ENCODE measurements at places on chromosomes 2 and 18.
A peak's percentile ranks its signal among the peaks of the same experiment; 100 is the strongest.

DNA sequence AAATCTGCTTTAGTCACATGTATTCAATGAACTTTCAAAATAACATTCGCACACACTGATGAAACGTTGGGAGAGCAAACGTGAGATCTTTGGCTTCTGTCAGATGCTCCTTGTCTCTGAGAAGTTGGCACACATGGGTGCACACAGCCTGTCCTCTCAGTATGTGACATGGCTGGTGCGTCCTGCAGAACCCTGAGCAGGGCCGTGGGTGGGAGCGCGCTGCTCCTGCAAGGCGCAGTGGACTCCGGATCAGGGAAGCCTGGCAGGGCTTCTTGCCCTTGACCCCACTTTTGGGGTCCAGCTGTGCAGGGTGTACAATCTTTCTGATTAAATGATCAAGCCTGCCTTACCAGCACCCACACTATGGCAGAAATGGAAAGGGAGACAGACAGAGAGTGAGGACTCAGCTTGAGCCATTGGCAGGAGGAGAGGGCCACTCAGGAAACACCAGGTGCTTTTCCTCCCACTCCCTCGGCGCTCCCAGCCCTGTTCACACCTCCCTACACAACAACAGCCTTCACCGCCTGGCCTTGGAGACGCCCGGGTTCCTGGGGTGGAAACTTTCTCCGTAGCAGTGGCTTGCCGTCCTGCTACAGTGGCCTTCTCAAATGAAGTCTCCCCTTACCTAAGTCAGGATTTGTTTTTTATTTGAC lies 108.4 kb upstream of the SNTG2 start:
- no peak overlapping the region for H3K4me3 ChIP-seq
- DNase-seq: no peak
- peaks cover 45% of the 10 kb centered on the region for H3K27me3 ChIP-seq

DNA sequence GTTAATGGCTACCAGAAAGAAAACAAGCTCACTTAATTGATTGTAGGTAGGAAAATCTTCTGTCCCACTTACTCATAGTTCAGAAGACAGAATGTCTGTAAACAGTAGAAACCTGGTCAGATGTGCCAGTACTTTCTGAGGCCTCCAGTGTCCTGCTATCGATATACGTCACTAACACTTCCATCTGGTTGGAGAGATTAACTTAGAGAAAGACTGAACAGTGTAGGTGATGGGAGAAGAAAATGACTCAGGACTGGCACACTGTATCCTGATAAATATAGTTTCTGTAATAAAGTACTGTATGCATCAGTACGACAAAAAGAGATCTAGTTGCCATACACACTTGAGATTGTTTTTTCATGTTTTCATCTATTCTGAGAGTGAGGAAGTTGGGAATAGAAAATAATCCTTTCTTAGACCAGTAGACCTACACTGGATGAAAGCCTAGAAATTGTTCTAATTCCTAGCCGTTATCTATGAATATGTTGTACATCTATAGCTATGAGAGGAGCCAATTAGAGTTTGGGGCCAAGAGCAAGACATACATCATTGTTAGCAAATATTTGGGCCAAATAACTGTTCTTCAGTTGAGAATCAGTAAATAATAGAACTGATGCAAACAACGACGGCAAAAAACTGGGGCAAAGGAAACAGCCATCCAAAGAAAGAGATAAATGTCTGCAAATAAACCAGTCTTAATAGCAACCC lies 105.9 kb downstream of the NAT8 start:
- no peaks in the 10 kb centered on the region for H3K4me1 ChIP-seq
- no peak for DNase-seq
- no peaks in the 10 kb centered on the region for H3K27me3 ChIP-seq
- no peaks in the 10 kb centered on the region for H3K36me3 ChIP-seq
- no peak overlapping the region for H3K4me3 ChIP-seq
- no peak overlapping the region for H3K27ac ChIP-seq

- peaks cover 60% of the 10 kb centered on the region for H3K27me3 ChIP-seq
Measured at GRCh38 chr2:136443661-136444060, 321.7 kb upstream of the THSD7B start.

DNA sequence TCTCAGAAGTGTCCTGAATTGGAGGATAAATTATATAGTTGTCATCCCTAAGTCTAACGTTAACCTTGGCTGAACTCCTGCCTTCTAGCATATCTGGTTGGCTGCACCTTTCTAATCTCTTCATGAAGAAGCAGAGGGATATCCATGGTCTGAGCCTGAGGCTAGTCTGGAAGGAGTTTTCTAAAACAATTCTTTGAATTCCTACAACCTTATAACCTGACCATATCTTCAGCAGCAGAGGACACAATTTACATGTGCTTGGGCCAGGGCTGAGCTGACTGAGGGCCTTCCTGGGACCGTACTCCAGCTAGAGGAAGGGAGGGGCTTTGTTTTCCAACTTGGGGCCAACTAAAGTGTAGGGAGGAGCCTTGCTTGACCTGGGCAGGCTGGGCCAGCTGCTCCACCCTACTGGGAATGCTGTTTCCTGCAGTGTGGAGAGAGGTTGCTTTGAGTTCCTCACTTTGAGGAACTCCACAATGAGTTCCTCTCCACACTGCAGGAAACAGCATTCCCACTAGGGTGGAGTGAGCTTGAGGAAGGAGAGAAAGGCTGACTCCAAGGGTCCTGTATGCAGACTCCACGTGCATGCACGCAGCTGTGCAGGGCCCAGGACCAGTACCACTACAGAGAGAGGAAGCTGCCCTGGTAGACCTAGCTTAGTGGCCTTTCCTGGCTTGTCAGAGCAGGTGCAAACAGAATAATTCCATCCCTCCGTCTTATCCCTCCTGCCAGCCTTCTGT lies 19.6 kb downstream of the CEP68 start:
- no peak for DNase-seq
- H3K27ac ChIP-seq: no peak overlapping the region
- no peaks in the 10 kb centered on the region for H3K27me3 ChIP-seq
- no peaks in the 10 kb centered on the region for H3K36me3 ChIP-seq
- peaks cover 4% of the 10 kb centered on the region for H3K4me1 ChIP-seq
- no peak overlapping the region for H3K4me3 ChIP-seq

DNA sequence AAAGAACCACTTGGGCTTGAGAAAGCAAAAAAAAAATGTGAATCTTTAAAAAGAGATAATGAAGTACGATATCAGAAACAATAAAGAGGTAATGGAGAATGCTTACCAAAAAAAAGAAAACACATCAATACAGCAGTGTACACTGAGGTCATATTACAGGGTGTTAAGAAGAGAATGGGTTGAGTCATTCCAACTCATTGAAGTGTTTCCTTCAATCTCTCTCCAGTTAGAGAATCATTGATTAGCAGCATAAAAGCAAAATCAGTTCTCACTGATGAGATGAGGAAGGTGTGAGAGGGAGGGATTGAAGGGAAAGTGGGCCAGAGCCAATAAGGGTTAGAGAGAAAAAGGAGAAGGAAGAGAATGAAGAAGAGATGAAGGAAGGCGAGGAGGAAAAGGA lies 43.9 kb upstream of the SGPP2 start:
- H3K27ac ChIP-seq: no peak overlapping the region
- DNase-seq: no peak
- no peaks in the 10 kb centered on the region for H3K36me3 ChIP-seq
- no peak overlapping the region for H3K4me3 ChIP-seq
- H3K4me1 ChIP-seq: no peaks in the 10 kb centered on the region
- peaks cover 4% of the 10 kb centered on the region for H3K27me3 ChIP-seq

- DNase-seq: no peak
- H3K27me3 ChIP-seq: peaks cover 41% of the 10 kb centered on the region
- H3K4me3 ChIP-seq: no peak overlapping the region
- peaks cover 2% of the 10 kb centered on the region for H3K36me3 ChIP-seq
Measured at GRCh38 chr18:49621717-49622351, 60.0 kb downstream of the LIPG start.

DNA sequence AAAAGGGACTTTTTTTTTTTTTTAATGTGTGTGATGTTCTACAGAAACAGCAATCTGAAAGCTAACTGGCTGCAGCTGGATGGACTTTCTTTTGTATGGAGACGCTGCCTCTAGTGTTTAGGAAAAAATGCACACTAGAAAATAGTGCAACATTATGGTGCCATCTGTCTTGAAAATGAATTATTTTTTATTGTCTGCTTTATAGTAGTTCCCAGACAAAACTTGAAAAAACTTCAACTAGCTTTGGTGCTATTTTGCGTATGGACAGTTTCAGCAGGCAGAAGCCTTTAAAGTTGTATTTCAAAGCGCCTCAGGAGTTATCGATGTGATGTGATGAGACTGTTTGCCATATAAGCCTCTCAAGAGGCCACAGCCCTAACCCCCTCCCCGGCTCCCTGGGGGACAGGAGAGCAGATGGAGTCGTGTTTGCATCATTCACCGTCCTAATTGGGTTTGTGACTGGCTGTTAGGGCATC lies 86.9 kb downstream of the LTBP1 start:
- no peak overlapping the region for H3K4me3 ChIP-seq
- no peaks in the 10 kb centered on the region for H3K4me1 ChIP-seq
- H3K27me3 ChIP-seq: peaks cover 19% of the 10 kb centered on the region
- H3K27ac ChIP-seq: no peak overlapping the region

GRCh38 chr18:41767960-41768359 lies 187.1 kb upstream of the PIK3C3 start:
- no peak overlapping the region for H3K4me3 ChIP-seq
- no peaks in the 10 kb centered on the region for H3K27me3 ChIP-seq
- H3K27ac ChIP-seq: no peak overlapping the region
- H3K36me3 ChIP-seq: no peaks in the 10 kb centered on the region

GRCh38 chr18:76948345-76948744 lies 126.0 kb downstream of the ZNF236 start:
- H3K27ac ChIP-seq: peak overlapping the region; percentile 29
- H3K4me3 ChIP-seq: peak overlapping the region; percentile 62
- H3K4me1 ChIP-seq: peaks cover 26% of the 10 kb centered on the region
- H3K36me3 ChIP-seq: peaks cover 2% of the 10 kb centered on the region
- no peak for DNase-seq

DNA sequence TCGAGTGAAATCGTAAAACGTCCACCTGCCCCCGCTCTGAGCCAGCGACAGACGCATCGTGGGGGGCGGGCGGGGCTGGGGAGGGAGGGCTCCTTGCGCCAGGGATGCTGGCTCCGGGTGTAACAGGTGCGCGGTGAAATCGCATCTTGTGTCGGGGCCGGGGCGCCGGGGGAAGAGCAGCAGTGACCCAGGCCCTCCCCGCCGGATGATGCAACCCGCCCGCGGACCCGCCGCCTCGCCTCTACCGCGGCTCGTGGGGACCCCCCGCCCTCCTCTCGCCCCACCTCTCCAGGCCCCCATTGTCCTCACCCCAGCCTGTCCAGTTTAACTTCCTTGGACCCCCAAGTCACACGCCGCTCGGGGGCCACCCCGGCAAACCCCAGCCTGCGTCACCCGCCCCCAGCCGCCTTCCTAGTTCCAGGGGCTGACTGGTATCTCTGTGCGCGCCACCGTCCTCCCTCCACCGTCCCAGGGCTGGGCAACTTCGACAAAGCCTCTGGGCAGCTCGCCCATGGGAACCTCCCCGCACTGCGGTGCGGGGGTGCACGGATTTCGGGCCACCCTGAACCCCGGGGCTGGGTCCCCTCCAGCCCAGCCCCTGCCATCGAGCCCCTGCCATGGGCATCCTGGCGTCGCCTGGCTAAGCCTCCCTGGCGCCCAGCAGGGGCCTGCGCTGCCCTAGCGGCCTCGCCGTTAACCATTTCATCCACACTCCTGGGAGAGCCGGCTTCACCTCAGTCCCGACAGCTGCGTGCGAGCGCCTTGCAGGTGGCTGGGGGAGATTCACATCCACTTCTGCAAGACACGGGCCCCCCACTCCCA lies 799 bp upstream of the KIF1A start:
- H3K27ac ChIP-seq: no peak overlapping the region
- peaks cover 66% of the 10 kb centered on the region for H3K27me3 ChIP-seq
- H3K4me1 ChIP-seq: peaks cover 9% of the 10 kb centered on the region
- DNase-seq: no peak
- H3K36me3 ChIP-seq: peaks cover 4% of the 10 kb centered on the region
- H3K4me3 ChIP-seq: peak overlapping the region; percentile 85

DNA sequence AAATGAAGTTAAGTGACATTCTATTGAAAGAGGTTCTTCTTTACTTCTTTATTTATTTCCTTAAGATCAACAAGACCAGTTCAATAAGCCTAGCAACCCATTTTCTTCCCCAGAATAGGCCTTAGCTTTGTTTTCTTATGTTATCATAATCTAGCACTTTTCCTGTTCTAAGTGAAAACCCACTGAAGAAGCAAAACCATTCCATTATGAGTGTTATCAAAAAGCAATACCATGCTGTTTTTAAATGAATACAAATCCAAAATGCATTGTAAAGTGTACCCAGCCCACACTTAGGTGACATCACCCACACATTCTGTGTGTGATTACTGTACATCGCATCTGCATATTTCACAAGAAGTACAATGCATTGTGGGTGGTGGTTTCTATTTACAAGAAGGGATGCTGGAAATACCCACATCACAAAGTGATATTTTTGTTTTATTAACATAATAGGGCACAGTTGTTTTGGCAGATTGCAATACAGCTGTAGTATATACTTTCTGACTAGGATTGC lies 679.5 kb downstream of the KCNJ3 start:
- H3K27me3 ChIP-seq: no peaks in the 10 kb centered on the region
- H3K4me1 ChIP-seq: peaks cover 5% of the 10 kb centered on the region
- no peaks in the 10 kb centered on the region for H3K36me3 ChIP-seq
- no peak for DNase-seq
- no peak overlapping the region for H3K27ac ChIP-seq
- no peak overlapping the region for H3K4me3 ChIP-seq

DNA sequence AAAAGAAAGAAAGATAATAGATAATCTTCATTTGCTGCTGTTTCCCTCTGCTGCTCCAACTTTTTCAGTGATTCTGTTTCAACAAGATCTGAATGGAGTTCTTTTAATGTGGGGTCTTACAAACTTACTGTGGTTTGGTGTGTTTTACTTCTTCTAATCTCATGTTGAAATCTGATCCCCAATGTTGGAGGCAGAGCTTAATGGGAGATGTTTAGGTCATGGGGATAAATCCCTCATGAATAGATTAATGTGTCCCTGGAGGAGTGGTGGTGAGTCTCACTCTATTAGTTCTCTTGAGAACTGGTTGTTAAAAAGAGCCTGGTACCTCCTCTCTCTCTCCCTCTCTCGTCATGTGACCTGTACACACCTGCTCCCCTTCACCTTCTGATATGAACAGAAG lies 442.4 kb downstream of the EPHA4 start:
- H3K27me3 ChIP-seq: no peaks in the 10 kb centered on the region
- no peaks in the 10 kb centered on the region for H3K4me1 ChIP-seq
- H3K36me3 ChIP-seq: no peaks in the 10 kb centered on the region
- H3K4me3 ChIP-seq: no peak overlapping the region
- no peak for DNase-seq
- H3K27ac ChIP-seq: no peak overlapping the region

GRCh38 chr2:69827796-69828540 lies 1.5 kb upstream of the GMCL1 start:
- H3K27me3 ChIP-seq: no peaks in the 10 kb centered on the region
- peak overlapping the region; percentile 89 for H3K27ac ChIP-seq
- peaks cover 10% of the 10 kb centered on the region for H3K4me1 ChIP-seq
- peaks cover 2% of the 10 kb centered on the region for H3K36me3 ChIP-seq
- DNase-seq: no peak
- H3K4me3 ChIP-seq: peak overlapping the region; percentile 64
